ENCODE measurements at places on chromosomes 7 and 10. TPM values are rescaled to one million over a fixed set of nuclear protein-coding genes. Genes with fewer than 3 reads are reported as not detected.

DNA sequence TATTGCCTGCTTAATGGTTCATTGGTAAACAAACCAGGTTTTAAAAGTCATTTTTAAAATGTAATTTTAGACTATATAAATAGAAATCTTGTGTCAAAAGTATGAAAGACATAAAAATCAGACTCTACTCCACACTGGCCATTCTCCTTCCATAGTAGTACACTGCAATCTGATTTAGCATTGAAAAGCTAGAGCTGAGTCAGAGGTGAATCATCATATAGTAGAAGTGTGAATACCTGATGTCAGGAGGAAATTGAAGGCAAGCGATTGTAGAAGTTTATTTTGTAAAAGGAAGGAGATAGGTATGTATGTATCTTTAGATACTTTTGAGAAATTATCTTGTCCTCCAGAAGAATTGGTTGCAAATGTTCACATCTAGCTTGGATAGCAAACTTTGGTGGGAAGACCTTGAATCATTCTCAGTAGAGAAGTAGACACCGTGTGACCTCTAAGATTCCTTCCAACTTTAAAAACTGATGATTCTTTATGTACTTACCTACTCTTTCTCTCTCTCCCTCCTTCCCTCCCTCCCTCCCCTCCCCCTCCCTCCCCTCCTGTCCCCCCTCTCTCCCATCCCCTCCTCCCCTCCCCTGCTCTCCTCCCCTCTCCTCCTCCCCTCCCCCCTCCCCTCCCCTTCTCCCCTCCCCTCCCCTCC is 88.1 kb downstream of the BTAF1 start:
- no peak for DNase-seq
- H3K27ac ChIP-seq = no peak overlapping the region
- no peak overlapping the region for H3K4me3 ChIP-seq
- no peaks in the 10 kb centered on the region for H3K4me1 ChIP-seq
- H3K27me3 ChIP-seq = no peaks in the 10 kb centered on the region

GRCh38 chr7:143285470-143285778 is 666 bp downstream of the TMEM139 start:
- no peak for DNase-seq
- H3K36me3 ChIP-seq = no peaks in the 10 kb centered on the region
- no peak overlapping the region for H3K27ac ChIP-seq
- H3K27me3 ChIP-seq = no peaks in the 10 kb centered on the region
- no peak overlapping the region for H3K4me3 ChIP-seq
- peaks cover 17% of the 10 kb centered on the region for H3K4me1 ChIP-seq

- peaks cover 10% of the 10 kb centered on the region for H3K27me3 ChIP-seq
- H3K4me1 ChIP-seq = no peaks in the 10 kb centered on the region
- H3K4me3 ChIP-seq = no peak overlapping the region
These were observed 125.1 kb downstream of the COL26A1 start for GRCh38 chr7:101487753-101488152.

DNA sequence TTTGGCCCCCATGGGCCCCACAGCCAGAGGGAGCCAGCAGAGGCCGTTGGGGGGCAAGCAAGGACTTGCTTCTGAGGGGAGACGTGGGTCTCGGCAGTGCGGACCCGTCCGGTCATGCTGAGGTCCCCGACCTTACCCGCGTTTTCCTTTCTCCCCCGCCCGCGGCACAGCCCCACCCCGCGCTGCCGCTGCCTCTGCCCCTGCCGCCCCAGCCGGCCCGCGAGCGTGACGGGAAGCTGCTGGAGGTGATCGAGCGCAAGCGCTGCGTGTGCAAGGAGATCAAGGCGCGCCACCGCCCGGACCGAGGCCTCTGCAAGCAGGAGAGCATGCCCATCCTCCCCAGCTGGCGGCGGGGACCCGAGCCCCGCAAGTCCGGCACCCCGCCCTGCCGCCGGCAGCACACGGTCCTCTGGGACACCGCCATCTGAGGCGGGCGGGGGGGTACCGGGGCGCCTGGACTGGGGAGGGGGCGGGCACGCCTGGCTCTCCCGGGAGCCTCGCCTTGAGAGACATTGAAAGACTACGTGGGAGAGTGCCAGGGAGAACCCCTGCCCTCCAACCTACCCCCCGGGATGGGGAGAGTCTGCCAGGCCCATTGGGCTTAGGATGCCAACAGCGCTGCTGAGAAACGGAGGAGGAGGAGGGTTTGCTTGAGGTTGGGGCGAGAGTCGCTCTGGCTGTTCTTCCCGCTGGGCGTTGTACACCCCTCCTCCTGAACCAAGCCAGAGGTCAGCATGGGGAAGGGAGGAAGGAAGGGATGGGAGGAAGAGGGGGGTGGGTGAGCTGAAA is 9.9 kb downstream of the NYAP1 start:
- H3K27ac ChIP-seq = no peak overlapping the region
- peak overlapping the region; percentile 53 for H3K4me3 ChIP-seq
- H3K4me1 ChIP-seq = peaks cover 3% of the 10 kb centered on the region

ECHDC3 gene
- 39.9 TPM for total RNA-seq

All from psoas muscle (tissue), 8 donors.